ENCODE measurements at places on chromosomes 7 and 10.

DNA sequence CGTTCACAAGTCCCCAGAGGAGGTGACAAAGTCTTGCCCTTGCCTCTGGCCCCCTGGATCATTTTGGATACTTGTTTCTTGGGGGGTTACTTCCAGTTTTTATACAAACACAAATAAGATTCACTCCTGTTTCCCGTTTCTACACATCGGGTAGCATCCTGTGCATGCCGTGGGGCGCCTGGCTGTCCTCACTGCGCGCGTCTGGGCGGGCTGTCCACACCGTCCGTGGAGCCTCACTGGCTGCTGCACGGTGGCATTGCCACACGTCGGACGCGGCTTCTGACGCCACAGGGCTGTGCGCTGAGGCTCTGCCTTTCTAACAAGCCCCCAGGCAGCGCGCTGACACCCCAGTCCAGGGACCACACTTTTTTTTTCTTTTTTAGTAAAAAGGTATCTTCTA, 18.4 kb downstream of the BNIP3 start:
- no peak for DNase-seq

GRCh38 chr7:29567174-29567573, 3.5 kb downstream of the PRR15 start:
- no peak for DNase-seq

- no peak for DNase-seq
Observed at GRCh38 chr10:100775386-100775785, 30.0 kb downstream of the PAX2 start.

GRCh38 chr10:6716516-6716915, 136.4 kb upstream of the PRKCQ start:
- no peak for DNase-seq

- no peak for DNase-seq
Observed at GRCh38 chr7:33645104-33645503, 260.2 kb upstream of the BMPER start.

- DNase-seq = peak; percentile 5
Observed at GRCh38 chr10:121926671-121927317, 1.0 kb downstream of the ATE1 start.

- DNase-seq = no peak
Observed at GRCh38 chr10:451856-452255, 237.6 kb downstream of the DIP2C start.

DNA sequence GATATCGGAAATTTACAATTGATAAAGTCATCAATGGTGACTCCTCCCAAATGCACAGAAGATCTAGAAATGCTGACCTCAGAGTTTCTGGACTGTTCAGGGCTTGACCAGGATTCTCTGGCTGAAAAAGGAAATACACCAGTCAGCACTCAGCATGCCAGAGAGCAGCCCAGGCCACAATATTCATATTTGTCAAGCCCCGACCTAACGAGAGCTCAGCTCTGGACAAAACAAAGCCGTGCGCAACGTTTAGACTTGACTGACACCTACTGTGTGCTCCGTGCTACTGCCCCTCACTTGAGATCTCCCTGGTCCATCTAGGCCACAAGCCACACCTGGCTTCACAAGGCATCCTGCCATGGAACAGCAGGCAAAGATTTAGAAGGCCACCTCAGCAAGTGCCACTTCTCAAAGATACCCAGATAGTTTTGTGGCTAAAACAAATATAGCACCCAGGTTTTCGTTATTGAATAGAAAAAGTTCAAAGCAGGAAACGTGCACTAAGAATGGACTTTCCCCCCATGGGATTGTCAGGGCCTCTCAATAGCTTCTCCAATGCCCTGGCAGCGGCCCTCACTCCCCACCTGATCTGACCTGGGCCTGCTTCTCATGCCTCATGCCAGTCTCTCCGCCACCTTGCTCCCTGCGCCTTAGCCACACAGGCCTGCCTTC, 218.3 kb downstream of the FAM107B start:
- DNase-seq = no peak

GRCh38 chr10:93417266-93417665, 64.9 kb downstream of the MYOF start:
- DNase-seq = no peak

GRCh38 chr10:62004042-62004441, 102.5 kb downstream of the ARID5B start:
- DNase-seq = no peak

DNA sequence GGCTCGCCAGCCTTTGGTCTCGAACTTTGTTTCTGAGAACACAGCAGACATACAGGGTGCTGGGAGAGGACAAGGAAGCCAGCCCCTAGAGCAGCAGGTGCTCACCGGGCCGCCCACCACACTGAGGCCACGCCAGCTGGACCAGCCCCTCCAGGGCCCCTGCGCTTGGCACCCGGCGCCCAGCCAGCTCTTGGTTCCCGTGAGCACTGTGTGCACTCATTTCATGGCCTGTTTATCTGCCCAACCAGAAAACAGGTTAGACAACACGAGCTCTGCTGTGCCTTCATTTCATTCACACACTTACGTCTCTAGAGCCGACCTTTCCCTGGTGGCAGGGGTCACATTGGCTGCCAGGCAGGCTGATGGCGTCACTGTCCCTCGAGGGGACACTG, 104.0 kb downstream of the CYTH3 start:
- no peak for DNase-seq

- DNase-seq = no peak
Observed at GRCh38 chr10:31730776-31731175, 197.9 kb downstream of the ARHGAP12 start.

- no peak for DNase-seq
Observed at GRCh38 chr7:117113871-117114270, 160.6 kb downstream of the ST7 start.

- no peak for DNase-seq
Observed at GRCh38 chr7:27148031-27148755, 619 bp upstream of the HOXA6 start.

GRCh38 chr10:30093303-30093950, 34.0 kb upstream of the JCAD start:
- DNase-seq = no peak

GRCh38 chr10:86334488-86335085, 32.0 kb downstream of the GRID1 start:
- no peak for DNase-seq

DNA sequence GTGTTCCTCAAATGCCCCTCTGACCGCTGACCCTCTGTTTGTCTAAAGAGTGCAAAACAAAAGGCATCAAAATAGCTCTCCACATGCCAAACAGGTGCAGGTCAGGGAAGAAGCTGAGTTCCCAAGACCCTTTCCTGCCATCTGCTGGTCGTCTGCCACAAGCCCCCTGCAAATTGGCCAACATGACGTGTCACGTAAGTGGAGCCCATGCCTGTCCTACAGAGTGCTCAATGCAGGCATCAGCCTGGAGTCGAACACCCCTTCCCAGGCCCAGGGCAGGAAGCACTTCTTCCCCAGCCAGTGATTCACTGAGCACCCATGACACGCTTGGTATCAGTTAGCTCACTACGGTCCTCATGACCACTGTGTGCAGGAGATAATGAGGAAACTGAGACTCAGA, 14.1 kb downstream of the TMEM72 start:
- no peak for DNase-seq

- no peak for DNase-seq
Observed at GRCh38 chr7:116087984-116088383, 57.4 kb upstream of the TFEC start.

DNA sequence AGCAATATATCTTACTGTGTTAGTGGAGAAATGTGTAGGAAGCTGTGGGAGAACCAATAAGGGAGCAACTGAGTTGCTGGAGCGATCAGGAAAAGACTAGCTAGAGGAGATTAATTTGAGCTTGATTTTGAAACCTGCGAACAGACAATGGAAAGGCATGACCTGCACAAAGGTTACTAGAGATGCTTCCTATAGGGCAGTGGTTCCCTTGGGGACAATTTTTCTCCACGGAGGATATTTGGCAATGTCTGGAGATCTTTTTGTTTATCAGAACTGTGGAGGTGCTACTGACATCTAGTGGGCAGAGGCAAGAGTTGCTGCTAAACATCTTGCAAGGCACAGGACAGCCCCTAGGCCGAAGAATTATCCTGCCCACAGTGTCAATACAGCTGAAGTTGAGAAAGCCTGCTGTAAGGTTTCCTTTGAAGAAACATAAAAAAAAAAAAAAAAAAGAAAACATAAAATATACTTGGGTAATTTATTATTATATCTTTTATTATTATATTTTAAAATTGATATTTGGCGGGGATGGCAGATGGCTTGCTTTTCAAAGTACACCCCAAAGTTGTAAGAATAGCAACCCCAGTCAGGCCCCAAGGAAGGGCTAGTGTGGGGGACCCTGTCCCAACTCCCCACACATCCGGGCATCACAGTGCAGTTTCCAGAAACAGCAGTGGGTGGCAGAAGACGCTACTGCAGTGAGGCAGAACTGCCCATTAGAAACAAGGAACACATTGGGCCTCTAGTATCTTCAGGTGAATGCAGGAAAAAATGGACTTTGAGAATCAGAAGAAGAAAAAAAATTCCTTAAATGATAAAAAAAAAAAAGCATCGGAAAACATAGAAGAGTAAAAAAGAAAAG, 481.6 kb downstream of the SH2D4B start:
- no peak for DNase-seq

DNA sequence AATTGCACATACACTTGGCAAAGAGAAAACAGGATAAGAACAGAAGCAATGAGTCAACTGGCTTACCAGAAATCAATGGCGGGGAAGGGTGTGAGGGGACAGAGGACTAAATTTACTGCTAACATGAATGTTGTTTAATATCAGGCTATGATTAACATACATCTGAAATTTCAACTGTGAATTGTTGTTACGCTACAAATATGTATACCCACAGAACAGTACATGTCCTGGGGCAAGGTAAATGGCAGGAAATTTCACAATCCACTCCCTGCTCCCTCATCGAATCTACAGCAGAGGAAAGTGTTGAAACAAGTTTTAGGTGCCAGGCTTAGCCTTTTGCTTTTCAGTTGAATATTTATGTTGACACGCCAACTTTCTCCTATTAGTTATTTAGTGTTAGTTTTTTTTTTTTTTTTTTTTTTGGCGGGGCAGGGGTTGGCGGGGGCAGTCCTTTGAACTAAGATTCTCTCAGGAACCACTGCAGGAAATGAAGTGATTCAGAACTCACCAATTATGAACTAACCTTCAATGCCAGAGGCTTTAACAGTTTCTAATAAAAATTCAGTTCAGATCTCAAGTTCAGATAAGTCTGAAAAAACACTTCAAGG, 99.0 kb downstream of the UBE2H start:
- DNase-seq = no peak

- no peak for DNase-seq
Observed at GRCh38 chr7:13724191-13724976, 265.1 kb downstream of the ETV1 start.

DNA sequence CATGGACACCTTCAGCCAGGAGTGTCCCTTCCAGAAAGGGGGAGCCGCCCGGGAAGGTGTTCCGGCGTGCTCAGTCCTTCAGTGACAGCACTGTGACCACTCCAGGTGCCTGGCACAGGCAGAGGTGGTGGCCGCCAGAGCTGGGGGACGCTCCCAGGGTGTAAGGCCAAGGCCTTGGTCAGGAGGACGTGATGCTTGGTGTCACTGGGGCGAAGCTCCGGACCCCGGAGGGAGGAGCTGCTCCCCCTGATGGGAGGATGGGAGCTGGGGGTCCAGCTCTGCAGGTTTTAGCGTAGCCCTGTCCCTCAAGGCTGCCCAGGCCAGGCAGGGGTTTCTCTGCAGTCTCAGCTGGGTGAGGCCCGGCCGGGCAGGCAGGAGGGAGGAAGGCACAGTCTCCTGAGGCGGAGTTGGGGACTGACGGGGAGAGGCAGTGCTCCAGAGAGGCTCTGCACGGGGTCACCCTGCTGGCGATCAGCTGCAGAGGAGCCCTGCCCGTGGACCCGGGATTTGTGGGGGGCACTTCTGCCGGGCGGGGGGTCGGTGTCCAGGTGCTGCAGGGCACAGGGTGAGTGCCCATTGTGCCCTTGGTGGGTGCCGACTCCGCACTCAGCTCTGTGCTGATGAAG, 56.5 kb upstream of the DNAJB6 start:
- DNase-seq = no peak

- DNase-seq = no peak
Observed at GRCh38 chr10:11236234-11236633, 218.6 kb downstream of the CELF2 start.

DNA sequence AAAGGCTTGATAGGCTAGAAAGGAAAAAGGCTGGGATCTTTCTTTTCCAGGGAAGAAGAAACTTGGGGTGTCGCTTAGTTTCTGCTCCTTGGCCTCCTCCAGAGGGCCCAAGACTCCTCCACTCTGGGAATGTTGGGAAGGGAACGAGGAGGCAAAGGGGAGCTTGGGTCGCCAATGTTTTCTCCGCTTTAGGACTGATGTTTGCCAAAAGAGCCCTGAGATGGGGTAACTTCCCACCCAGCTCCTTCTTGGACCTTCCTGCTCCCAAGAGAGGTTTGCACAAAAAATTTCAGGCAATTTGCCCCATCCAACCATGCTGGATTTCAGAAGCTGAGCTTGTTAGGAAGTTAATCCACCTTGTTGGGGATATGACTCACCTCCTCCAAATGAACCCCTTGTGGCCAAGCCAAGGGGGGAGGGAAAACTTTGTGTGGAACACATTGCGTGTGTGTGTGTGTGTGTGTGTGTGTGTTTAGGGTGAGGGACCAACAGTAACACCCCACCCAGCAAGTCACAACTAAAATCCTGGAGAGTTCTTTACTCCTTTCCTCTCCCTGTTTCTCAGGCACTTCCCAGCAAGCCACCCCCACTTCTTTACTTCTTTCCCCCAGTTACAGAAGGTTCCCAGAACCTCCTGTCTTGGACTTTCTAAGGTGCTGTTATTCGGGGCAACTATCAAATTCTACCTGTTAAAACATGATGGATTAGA, 8.7 kb upstream of the HOXA2 start:
- DNase-seq = no peak

- no peak for DNase-seq
Observed at GRCh38 chr10:43273543-43273942, 6.7 kb upstream of the RASGEF1A start.

DNA sequence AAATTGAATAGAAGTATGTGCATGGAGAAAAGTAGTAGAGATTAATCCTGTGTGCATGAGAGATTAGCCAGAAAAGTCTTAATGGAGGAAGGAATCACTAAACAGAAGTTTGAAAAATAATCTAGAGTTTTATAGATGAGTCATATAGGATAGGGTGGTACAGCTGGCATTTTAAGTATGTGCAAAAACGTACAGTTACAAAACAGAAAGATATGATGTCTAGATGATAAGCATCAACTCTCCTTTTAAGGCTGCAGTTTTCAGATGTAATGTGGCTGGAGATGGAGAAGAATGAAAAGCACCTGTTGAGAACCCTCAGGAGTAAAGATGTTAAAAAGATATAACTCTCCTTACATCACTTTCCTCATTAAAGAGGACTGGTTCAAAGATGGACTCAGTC, 271.3 kb downstream of the STK31 start:
- no peak for DNase-seq

DNA sequence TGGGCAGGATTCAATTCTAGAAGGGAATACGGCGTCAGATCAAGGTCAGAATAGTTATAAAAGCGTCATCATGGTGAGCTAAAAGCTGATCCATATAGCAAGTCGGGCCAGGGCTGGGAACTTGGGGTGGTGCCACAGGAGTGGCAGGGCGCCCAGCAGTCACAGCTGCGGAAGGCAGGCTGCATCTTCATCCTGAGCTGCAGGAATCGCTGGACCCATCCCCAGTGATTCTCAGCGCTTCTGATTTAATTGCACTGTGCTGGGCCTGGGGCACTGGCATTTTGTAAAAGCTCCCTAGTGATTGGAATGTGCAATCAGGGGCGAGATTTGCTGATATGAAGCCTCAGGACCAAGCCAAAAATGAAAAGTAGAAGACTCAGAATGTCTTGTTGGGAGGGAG, 135.3 kb downstream of the CTTNBP2 start:
- DNase-seq = no peak

GRCh38 chr10:71761105-71761511, 12.2 kb downstream of the VSIR start:
- peak; percentile 73 for DNase-seq

GRCh38 chr10:14775656-14776055, 959 bp upstream of the FAM107B start:
- DNase-seq = no peak

All from stimulated activated CD4-positive, alpha-beta T cell treated with anti-CD3 and anti-CD28 coated beads, Interleukin-2, amount 100 ng/mL, for 4 hours (primary cell).